ENCODE measurements at places on chromosomes 6 and 20.

GRCh38 chr6:108952776-108953486 is 104.7 kb downstream of the ARMC2 start:
- DNase-seq = no peak

DNA sequence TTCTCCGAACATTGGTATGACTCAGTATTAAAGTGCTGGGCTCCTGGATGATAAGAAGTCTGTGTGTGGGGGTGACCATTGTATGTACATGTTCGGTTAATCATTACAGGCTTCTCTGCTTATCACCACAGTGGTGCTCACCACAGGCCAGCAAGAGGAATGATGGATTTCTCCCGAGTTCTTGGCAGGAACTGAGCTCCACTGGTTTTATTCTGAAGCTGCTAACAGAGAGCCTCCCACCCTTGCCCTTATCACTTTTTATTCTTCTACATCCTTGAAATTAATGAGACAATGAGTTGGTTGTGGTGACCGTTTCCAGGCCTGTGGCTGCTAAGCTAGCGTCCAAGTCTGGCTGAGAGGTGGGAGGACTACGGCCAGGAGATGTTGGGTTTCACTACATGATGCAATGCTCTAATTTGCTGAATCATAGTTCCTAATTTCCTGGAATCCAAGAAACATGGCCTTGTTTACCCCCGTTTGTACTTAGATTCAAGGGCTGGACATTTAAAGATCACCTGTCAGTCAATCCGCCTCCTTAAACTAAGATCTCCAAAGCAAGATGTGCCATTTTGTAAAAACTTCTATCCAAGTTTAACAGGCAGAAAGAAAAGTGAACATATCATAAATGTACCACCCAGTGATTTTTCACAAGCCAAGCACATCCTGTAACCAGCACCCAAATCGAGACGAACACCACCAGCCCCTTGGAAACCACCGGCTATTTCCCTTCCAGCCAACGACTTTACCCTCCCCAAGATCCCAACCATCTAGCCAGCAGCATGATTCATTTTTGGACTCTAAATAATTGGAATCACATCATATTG is 172.5 kb downstream of the FOXA2 start:
- DNase-seq = no peak

GRCh38 chr6:2732503-2733089 is 18.1 kb downstream of the MYLK4 start:
- no peak for DNase-seq

GRCh38 chr20:32139947-32140346 is 30.4 kb downstream of the TM9SF4 start:
- DNase-seq = no peak

- no peak for DNase-seq
Measured at GRCh38 chr20:25043499-25044260, 14.3 kb downstream of the ACSS1 start.

- no peak for DNase-seq
Measured at GRCh38 chr20:40110311-40110831, 578.7 kb downstream of the MAFB start.

DNA sequence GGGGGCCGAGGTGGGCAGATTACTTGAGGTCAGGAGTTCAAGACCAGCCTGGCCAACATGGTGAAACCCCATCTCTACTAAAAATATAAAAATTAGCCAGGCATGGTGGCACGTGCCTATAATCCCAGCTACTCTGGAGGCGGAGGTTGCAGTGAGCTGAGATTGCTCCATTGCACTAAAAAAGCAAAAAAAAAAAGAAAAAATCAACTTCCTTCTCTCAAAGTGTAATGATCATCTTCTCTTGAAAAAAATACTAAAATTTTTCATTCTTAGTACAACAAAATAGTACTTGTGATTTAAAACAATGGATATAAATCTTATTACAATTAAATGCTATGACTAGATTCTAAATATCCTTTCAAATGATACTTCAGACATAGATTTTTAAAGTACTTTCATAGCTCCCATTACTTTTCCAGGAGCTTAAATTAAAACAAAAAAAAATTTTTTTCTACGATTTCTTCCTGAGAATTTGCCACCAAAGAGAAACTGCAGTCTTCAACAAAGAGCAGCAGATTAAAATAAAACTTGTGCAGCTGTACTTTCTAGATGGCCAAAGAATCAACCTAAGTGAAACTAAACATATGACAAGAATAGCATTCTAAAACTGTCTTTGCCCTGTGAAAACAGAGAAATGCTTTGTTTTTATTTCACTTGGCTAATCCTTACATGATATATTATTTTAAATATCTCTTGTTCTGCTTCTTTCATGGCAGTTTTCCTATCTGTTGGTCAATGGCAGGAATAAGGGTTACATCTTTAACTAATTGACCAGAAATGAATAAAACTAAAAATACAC is 75.2 kb downstream of the MAP3K5 start:
- DNase-seq = no peak

- no peak for DNase-seq
Measured at GRCh38 chr6:67642582-67642981, 992.5 kb upstream of the ADGRB3 start.

DNA sequence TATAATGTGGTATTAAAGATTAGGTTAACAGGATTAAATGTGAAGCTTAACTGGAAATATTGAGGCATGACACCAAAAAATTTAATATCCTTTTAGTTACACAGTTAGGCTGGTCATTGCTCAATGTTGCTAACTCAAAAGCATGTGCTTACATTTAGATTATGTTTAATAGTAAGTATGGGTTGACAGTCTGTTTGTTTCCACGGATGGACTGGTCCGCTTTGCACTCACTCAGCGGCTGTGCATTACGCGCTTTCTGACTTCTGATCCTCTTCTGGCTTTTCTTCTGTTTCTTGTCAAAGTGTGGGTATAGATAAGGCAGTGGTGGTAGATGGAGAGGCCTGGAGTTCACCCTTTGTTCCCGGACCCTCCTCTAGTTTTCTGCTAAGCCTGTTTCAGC is 174.9 kb downstream of the RIMS1 start:
- no peak for DNase-seq

All from HS-5 (cell line).